ENCODE measurements at places on chromosomes 13 and 19.

DNA sequence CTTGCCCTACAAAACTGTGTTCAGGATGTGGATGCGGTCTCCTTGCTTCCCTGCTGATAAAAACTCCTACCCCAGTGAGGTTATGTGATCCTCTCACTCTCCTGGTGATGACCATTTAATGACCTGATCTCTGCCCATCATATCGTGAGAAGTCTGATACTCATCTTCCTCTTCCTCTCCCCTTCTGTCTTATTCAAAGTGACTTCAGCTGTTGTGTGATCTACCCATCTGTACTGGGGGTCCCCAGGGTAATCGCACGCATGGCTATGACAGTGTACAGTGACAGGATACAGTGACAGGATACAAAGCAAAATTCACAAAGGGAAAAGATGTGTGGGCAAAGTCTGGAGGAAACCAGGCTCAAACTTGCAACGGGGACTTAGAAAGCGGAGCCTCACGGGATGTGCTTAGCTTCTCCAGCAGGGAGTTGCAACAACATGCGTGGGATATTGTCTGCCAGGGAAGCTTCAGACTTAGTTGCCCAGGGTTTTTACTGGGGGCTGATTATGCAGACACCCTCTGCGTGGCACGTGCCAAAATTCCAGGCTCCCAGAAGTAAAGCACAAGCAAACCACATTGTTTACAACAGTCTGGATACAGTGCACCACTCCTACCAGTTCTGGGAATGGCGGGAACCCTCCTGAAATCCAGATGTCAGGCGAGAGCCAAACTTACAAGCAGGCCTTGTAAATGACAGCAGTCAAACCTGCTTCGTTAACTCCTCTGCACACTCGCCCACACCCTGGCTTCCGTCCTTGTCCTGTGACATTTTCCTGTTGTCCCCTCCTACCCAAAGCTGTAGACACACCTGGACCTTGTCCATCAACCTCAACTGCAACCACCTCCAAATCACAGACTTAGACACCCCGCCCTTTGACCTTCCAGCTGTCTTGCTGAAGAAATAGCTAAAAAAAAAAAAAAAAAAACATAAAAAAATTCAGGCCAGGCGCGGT lies 18.0 kb upstream of the GARRE1 start:
- DNase-seq, result no peak

GRCh38 chr19:51006406-51006805 lies 5.0 kb upstream of the KLK8 start:
- no peak for DNase-seq

DNA sequence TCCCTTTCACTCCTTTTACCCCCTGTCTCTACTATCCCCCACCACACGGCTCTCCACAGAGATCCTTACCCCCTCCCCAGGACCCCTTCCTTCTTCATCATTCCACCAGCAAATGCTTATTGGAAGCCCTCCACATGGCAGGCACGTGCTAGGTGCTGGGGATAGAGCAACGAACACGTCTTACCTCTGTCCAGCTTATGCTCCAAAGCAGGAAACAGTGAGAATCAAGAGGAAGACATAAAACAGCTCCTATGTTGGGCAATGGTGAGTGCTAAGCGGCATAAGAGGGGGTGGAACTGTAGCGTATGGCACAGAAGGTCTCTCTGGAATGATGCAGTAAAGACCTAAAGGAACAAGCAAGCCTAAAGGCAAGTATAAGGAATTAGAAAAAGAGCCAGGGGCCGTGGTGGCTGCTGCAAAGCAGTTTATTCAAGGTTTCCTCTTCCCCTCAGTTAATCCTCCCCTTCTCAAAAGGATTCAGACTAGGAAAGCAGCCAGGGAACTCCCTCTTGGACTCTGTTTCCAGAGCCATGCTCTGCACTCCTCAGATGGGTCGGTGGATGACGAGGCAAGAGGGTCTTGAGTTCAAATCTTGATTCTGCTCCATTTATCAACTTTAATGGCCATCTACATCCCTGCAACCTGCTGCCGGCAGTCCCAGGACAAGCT lies 289.4 kb downstream of the FOXO1 start:
- no peak for DNase-seq

- no peak for DNase-seq
These were observed 824.0 kb downstream of the UQCRFS1 start for GRCh38 chr19:28388988-28389387.
